Dermis blood vessel endothelial cell (primary cell): ENCODE measurements at places on chromosomes 3 and 15.

GRCh38 chr3:115930168-115930567, 306.9 kb downstream of the GAP43 start:
- no peak for DNase-seq

DNA sequence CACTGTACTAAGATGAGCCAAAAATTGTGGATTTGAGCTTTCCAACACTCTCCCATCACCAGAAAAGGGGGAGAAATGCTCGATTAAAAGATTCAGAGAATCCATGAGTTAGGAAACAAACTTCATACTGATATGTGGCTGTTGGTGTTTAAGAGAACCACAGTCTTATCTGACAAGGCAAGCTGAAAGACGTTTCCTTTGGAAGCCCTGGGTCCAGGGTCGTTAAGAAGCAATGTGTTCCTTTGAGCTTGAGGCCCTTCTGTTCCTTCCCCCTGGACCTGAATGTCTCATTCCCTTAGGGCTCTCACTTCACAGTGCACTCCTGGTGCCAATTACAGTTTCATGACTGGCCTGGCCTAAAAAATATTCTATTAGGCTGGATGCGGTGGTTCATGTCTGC, 524.8 kb upstream of the PPP2R3A start:
- no peak for DNase-seq

GRCh38 chr15:34724481-34724880, 30.3 kb downstream of the GJD2 start:
- DNase-seq: no peak

DNA sequence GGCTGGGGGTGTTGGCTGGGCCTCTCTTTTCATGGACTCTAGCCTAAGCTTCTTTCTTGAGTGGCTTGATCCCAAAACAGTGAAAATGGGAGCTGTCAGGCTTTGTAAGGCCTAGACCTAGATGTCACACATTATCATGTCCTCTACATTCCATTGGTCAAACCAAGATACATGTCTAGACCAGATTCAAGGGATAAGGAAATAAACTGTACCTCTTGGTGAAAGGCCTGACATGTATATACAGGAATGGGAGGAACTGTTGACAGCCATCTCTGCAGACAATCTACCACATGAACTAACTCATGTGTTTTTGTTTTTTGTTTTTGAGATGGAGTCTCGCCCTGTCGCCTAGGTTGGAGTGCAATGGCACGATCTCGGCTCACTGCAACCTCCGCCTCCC, 11.1 kb upstream of the RPP25 start:
- DNase-seq: no peak

DNA sequence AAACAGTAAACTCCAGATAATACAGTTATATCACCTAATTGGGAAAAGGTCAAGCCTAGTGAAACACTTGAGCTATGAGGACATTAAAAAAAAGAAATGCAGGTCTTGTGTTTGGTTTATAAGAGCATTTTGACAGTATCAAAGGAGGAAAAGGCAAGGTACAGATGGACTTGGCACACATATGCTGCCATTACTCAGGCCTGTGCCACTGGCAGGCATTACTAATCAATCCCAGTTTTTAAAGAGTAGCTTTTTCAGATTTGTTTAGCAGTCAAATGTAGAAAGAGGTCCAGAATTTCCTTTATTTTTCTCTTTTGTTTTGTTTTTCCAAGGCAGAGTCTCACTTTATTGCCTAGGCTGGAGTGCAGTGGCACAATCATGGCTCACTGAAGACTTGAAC, 38.9 kb downstream of the MDFIC2 start:
- DNase-seq: no peak

GRCh38 chr3:99586701-99587100, 51.7 kb upstream of the COL8A1 start:
- DNase-seq: no peak

GRCh38 chr3:153070511-153070868, 91.5 kb upstream of the RAP2B start:
- DNase-seq: no peak

DNA sequence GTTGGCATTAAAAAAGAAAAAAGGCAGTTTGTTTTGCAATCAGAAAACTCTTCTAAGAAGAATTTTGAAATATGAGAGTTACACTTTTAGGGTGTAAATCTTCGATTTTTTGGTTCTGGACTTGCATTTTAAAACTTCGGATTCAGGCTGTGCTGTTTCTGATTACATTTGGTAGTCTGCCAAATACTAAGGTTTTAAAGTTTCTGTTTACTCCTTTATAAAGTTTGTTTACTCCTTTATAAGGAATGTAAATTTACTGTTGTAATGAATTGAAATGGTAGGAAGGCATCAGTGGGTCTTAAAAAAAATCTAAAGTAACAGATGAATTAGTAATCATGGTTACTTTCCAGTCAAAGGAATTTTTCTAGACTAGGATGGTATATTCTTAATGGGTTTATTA, 14.1 kb downstream of the FXR1 start:
- DNase-seq: no peak
